Tibial artery (tissue), 4 donors: ENCODE measurements at places on chromosomes 11 and 22.
A peak's percentile ranks its signal among the peaks of the same experiment; 100 is the strongest.

GRCh38 chr11:92765965-92766371 is 203.5 kb upstream of the MTNR1B start:
- DNase-seq, result peak; percentile 21

- no peak for DNase-seq
Observed at GRCh38 chr11:22828373-22828772, 1.2 kb downstream of the SVIP start.

- no peak for DNase-seq
Observed at GRCh38 chr11:134908583-134908982, 496.5 kb upstream of the B3GAT1 start.

- DNase-seq, result no peak
Observed at GRCh38 chr22:23070418-23071229, at the start of gene GNAZ. GNAZ (plus strand) TSS chr22:23070519; CDS start chr22:23095696, 25,177 bp downstream.

GRCh38 chr11:79264284-79264683 is 176.5 kb downstream of the TENM4 start:
- no peak for DNase-seq

DNA sequence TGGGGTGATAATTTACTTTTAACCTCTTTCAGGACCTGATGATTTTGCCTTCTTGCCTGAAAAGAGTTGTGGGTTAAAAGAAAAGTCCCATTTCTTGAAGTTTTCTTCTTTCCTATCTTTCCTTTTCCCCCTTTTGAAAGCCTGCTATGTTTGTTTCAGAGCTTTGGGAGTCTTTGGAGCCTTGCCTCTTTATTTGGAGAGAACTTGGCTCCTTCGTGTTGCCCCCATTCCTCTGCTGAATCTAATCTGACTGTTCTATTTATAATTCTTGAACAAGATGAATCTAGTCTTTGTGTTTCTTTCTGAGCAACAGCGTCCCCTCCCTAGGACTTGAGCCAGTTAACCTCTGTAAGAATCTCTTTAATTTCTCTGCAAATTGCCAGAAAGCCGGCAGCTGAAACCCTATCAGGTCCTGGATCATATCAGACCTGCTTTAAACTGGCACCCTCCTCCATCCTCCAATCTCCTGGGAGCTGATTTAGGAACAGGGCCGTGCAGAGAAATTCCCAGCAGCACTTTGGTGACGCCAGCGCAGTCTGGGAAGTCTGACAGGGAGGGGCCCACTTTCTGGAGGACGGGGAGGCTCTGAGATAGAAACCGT is 289.1 kb upstream of the SORL1-AS1 start:
- peak; percentile 81 for DNase-seq

DNA sequence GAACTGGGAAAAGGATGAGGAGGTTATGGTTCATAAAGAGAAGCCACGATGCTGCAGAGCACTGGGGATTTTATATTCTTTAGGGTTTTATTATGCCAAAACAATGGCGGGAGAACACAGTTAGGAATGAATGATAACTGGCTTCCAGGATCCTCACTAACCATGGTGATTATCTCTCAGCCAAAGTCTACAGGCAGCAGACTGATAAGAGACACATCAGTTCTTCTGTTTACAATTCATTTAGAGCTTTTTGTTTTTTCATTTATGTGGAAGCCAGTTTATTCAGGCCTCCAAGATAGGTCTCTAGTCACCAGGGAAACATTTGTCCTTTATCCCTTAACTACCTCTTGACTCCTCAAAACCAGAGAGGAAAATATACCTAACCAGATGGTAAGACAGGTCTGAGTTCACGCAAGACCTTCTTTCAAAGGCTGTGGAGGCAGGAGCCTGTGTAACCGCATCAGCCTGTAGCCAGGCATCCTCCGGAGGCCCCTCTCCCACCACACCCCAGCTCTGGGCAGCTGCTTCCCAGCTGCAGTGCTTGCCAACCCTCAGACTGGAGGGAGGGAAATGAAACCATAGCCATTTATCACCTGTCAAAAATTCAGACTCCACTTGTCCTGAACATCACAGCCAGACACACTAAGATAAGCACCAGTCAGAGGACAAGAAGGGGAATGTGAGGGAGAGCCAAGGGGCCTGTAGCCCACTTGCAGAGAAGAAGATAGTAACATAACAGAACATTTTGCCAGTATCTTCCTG is 57.2 kb upstream of the FAM181B start:
- no peak for DNase-seq

DNA sequence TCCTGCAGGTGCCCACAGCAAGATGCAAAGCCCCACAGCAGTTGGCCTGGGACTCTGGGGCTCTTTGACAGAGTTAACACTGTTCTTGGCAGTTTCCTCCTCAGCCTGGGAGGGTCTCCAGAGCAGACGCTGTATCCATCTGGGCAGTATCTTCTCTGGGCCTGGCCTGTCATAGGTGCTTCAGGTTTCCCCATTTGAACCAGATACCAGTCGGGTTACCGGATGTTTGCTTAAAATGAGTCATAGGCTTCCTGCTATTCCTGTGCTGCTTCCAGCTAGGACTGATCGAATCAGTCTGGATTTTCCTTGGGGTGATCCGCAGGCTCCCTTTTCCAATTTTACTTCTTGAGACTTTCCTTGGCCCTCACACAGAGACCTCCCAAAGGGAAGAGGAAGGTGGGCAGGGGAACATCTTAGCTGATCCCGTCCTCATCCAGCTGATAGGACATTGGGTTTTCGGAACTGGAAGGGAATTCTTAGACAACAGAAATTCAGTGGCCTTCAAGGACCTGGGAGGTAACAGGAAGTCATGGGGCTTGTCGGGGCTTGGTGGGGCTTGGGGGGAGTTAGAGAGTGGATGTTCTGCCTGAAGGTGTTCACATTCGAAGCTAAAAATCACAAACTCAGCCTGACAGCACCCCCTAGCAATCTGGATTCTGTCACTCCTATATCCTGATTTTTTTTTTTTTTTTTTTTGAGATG is 2.4 kb upstream of the RANGAP1 start:
- no peak for DNase-seq

DNA sequence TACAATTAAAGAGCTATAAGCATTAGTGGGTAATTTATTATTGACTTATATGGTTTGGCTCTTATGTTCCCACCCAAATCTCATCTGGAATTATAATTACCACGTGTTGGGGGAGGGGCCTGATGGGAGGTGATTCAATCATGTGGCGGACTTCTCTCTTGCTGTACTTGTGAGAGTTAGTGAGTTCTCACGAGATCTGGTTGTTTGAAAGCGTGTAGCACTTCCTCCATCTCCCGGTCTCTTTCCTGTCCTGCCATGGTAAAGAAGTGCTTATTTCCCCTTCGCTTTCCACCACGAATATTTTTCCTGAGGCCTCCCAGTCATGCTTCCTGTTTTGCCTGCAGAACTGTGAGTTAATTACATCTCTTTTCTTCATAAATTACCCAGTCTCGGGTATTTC is 28.1 kb upstream of the CHORDC1 start:
- DNase-seq, result no peak

- DNase-seq, result no peak
Observed at GRCh38 chr11:20089796-20090653, 70.2 kb downstream of the DBX1 start.

DNA sequence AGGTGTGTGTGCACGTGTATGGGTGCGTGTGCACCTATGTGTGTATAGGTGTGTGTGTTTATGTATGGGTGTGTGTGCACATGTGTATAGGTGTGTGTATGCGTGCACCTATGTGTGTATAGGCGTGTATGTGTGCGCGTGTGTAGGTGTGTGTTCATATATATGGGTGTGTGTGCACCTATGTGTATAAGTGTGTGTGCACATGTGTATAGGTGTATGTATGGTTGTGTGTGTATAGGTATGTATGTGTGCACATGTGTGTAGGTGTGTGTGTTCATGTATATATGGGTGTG is 26.9 kb downstream of the KCNQ1 start:
- no peak for DNase-seq

- no peak for DNase-seq
Observed at GRCh38 chr11:82939456-82939855, 37.9 kb downstream of the DDIAS start.

GRCh38 chr22:17629173-17629489 is 582 bp upstream of the ATP6V1E1 start:
- DNase-seq, result no peak

- DNase-seq, result no peak
Observed at GRCh38 chr22:37917874-37918548, 11.9 kb downstream of the MICALL1 start.

DNA sequence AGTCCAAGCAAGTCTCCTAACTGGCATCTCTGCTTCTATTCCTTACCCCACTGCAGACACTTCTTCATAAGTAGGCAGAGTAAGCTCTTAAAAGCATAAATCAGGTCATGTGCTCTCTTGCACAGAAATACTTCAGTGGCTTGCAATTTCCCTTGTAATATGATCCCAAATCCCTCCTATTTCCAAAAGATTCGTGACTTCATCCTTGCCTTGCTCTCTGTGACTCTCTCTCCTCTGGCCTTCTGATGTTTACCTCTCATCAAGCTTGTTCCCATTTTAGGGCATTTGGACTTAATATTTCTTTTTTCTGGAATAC is 37.4 kb upstream of the NCR3LG1 start:
- DNase-seq, result no peak

DNA sequence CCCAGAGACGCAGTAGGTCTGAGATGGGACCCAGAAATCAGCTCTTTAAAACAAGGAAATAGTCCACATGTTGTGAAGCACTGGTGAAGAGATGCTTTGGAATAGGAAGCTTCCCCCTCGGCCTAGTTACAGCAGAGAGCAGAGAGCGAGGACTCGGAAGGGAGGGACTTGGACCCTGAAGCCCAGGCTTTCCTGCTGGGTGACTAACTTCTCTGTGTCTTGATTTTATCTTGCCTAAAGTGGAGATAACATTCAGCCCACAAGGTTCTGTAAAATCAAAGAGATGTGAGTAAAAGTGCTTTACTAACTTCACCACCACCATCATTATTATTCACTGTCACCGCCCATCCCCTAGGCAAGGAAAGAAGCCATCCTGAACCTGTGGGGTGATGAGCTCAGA is 58.4 kb downstream of the THAP12 start:
- DNase-seq, result no peak

GRCh38 chr11:48077251-48077650 is 96.9 kb downstream of the PTPRJ start:
- DNase-seq, result no peak

DNA sequence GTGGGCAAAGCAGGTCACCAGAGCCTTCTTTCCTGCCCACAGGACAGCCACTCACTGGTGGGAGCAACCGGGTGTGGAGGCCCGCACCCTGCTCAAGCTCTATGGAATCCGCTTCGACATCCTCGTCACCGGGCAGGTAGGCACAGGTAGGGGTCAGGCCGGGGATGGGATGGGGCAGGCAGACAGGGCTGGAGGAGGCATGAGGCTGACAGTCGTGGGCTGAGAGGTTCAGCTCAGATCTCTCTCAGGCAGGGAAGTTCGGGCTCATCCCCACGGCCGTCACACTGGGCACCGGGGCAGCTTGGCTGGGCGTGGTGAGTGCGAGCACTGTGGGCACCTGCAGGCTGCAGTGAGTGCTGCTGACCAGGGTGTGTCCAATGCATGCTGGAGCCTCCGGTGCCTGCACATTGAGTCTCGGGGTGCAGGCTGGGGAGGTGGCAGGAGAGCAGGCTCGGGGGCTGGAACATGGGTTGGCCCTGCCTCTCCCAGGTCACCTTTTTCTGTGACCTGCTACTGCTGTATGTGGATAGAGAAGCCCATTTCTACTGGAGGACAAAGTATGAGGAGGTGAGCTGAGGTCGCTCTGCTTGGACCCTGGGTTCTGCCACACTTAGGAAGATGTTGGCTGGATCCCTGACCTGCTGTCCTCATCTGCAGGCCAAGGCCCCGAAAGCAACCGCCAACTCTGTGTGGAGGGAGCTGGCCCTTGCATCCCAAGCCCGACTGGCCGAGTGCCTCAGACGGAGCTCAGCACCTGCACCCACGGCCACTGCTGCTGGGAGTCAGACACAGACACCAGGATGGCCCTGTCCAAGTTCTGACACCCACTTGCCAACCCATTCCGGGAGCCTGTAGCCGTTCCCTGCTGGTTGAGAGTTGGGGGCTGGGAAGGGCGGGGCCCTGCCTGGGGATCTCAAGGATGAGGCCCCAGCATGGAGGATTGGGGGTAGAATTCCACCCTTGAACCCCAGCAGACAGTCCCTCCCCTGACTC is 6.3 kb downstream of the SLC7A4 start:
- no peak for DNase-seq

- DNase-seq, result no peak
Observed at GRCh38 chr11:794766-795633, 3.1 kb downstream of the SLC25A22 start.

- no peak for DNase-seq
Observed at GRCh38 chr11:103968685-103969084, 67.8 kb upstream of the DDI1 start.

- no peak for DNase-seq
Observed at GRCh38 chr11:12163181-12163941, 53.0 kb downstream of the MICAL2 start.

GRCh38 chr11:132804258-132804657 is 728.0 kb downstream of the OPCML start:
- DNase-seq, result no peak

DNA sequence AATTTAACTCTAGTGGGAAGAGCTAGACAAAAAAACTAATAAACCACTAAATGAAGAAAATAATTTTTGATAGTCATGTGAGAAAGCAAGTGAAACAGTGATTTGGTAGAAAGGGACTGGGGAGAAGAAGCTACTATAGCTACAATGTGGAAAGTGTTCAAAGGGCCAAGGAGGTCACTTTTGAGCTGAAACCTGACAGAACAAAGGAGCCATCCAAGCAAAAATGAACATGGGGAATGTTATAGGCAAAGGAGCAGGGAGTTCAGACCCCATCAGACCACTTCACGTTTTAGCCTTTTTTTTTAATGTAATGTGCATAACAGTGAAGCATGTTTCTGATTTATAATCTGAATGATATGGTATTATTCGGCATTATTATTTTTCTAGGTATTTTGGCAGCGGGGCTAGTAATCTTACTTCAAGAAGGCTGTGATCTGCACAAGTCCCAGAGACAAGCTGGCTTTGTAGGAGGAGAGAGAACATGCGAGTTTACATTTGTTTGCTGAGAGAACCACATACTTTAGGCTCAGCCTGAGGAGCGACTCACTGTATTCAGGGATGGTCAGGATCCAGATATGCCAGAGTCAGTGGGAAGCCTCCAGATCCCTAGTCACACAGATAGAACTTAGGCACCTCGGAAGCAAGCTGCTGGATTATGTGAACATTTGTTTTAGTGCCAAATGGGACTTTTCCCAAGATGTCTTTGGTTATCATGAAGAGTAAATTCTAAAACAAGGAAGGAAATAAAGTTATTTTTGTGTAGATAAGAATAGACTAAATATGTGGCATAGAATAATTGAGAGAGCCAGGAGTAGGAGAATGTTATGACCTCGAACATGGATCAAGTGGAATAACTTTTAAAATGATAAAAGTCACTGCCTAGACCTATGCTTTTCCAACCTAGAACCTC is 118.6 kb downstream of the TRIM44 start:
- DNase-seq, result no peak

- no peak for DNase-seq
Observed at GRCh38 chr11:23278121-23278520, 417.8 kb upstream of the CCDC179 start.

- DNase-seq, result peak; percentile 13
Observed at GRCh38 chr11:76790251-76790650, 7.1 kb downstream of the TSKU start.

- no peak for DNase-seq
Observed at GRCh38 chr22:40313007-40313406, 33.3 kb upstream of the ADSL start.
